ENCODE measurements at places on chromosomes 11 and 22.

DNA sequence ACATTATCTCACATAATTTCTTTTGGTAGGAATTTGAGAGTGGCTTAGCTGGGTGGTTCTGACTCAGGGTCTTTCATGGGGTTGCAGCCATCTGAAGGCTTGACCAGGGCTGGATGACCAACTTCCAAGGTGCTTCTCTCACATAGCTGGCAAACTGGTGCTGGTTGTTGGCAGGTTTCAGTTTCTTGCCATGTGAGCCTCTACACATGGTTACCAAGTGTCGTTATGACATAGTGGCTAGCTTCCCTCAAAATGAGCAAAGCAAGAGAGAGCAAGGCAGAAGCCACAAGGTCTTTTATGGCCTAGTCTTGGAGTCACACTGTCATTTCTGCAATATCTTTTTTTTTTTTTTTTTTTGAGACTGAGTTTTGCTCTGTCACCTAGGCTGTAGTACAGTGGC, 4.2 kb upstream of the TFIP11 start:
- DNase-seq, result no peak

DNA sequence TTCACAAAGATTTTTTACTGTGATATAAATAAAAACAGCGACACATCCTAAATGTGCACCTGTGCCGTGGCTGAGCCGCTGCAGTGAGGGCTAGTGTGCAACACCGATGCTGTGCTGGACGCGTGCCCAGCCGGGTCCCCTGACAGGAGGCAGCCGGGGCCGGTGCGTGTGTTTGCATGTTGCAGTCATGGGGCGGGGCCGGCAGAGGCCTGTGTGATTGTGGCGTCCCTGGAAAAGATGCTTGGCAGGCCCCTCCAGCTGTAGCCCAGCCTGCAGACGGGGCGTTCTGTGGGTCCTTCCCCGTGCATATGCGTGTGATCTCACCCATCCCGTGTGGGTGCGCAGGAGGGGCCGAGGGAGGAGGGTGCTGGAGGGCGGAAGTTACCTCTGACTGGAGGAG, 30.6 kb downstream of the MUC6 start:
- no peak for DNase-seq

DNA sequence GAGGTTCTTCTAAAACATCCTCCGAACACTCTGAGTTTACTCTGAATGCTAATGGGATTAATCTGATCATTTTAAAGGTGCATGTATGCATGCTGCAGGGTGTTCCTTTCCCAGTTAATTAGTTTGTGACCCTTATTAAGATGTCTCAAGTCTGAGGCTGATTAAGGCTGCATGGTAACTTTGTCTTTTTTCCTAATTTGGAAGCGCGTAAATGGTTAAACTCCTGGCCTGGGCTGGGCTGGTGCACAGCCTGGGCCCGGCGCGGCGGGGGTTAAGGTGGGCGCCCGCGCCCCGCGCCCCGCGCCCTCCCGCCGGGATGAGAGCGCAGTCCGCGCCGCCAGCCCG, 539.7 kb downstream of the NTM start:
- no peak for DNase-seq

GRCh38 chr11:33682446-33682845, 18.2 kb downstream of the C11orf91 start:
- no peak for DNase-seq

DNA sequence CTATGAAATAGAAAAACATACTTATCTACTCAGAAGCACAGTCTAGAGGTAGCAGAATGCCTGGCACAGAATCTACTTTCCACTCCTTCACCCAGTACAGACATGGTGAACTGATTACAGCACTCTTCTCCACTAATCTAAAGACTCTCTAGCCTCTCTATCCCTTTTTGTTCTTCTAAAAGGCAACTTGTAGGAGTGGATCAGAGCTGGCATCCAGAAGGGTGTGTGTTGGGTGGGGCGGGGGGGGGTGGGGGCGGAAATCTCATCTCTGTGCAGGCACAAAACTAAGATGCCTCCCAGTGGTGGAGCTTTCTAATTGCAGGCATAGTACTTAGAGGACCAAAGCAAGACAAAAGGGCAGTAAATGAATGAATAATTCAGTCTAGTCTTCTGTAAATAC, 11.5 kb upstream of the EMID1 start:
- no peak for DNase-seq

- DNase-seq, result no peak
These were observed 4.6 kb upstream of the ZBED5 start for GRCh38 chr11:10862446-10862845.

- DNase-seq, result no peak
These were observed 64.8 kb downstream of the PHF21B start for GRCh38 chr22:44944883-44945601.

GRCh38 chr22:38026130-38027111, 30.8 kb upstream of the PICK1 start:
- no peak for DNase-seq

DNA sequence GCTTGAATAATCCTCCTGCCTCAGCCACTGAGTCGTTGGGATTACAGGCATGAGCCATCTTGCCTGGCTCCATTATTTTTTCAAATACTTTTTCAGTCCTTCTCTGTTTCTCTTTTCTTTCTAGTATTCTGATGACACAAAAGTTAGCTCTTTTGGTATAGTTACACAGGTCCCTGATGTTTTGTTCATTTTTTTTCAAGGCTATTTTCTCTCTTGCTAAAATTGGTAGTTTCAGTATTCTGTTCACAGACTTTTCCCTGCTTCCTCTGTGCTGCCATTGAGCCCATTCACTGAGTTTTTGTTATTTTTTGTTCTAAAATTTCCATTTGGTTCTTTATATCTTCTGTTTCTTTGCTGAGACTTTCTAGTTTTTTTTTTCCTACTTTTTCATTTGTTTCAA, 166.5 kb downstream of the UVRAG start:
- no peak for DNase-seq

DNA sequence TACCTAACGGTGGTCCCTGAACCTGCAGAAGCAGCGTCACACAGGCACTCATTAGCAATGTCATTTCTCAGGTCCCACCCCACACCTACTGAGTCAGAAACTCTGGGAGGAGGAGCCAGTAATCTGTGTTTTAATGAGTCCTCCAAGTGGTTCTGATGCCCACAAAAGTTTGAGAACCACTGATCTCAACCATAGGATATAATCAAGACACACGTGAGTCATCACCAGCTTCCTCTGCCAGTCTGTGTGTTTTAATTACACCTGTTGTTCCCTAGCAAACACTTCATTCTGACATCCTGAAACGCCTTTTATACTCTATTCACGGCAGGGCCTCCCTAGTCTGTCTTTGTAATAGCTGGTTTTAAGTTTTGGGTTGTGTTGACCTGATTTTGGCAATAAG, 5.8 kb downstream of the TECTA start:
- DNase-seq, result no peak
